ENCODE measurements at places on chromosomes 7 and 10.
A peak's percentile ranks its signal among the peaks of the same experiment; 100 is the strongest.

- peak; percentile 47 for DNase-seq
These were observed 158.5 kb upstream of the AUTS2 start for GRCh38 chr7:69439636-69440325.

DNA sequence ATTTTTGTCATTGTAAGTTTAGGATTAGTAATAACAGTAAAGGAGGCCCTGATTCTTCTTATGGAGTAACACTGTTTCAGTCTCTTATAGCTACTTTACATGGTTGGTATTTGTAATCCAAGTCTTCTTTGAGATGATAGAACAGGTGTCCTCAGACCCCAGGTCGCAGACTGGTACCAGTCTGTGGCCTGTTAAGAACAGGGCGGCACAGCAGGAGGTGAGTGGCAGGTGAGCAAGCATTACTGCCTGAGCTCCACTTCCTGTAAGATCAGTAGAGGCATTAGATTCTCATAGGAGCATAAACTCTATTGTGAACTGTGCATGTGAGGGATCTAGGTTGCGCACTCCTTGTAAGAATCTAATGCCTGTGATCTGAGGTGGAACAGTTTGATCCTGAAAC lies 77.3 kb downstream of the STK31 start:
- DNase-seq = no peak

GRCh38 chr10:785089-785860 lies 95.8 kb upstream of the DIP2C start:
- no peak for DNase-seq

- no peak for DNase-seq
These were observed 347.2 kb upstream of the TPK1 start for GRCh38 chr7:145183069-145183468.

DNA sequence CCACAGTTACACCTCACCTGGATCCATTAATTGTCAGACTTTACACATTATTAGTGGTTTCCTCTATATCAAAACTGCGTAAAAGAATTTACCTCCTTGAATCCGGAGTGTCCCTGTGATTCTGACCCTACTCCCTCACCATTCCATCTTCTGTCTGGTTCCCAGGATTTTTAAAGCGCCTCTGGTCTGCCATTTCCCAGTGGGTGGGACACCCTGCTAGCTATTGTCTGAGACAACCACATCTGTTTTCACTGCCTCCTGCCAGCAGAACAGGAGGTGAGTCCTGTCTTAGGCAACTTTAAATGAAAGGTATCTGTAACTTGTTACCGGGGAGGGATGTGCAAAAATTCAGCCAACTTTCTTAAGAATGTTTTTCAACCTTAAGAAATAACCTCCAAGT lies 2.3 kb downstream of the MACROH2A2 start:
- DNase-seq = no peak

GRCh38 chr10:62036186-62037081 lies 134.9 kb downstream of the ARID5B start:
- DNase-seq = no peak

DNA sequence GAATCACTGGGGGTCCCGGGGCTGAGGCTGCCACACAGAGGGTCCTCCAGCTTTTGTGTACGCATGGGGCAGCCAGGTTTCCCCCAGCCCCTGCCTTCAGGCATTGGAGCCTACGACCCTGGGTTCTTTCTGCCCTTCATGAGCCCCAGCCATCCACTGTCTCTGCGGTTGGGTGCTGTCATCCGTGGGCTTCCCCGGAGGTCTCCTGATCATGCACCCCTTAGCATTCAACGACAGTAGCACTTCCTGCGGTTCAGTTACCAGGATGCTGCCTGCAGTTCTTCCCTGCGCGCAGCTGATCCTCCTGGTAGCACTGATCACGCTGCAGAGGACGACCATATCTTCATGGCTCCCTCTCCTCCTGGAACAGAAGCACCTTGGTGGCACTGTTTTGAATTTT lies 676.3 kb downstream of the SDK1 start:
- no peak for DNase-seq

DNA sequence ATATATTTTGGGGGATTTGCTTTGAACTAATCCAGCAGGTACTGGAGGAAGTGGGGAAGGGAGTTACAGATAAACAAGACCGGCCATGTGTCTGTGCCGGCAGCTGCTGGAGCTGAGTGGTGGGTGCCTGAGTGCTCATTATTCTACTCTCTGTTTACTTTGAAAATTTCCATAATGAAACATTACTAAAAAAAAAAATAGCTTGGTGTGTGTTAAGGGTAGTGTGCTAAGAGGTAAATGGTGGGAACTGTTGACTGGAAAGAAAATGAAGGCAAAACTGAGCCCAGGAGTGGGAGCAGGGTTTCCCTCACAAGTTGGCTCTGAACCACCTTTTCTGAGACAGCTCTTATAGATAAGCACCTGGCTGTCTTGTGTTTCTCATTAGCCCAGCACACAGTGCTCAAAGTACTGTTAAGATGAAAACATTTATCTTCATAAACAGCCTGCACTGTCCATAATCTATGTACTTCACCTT lies 50.6 kb downstream of the PARD3 start:
- no peak for DNase-seq

DNA sequence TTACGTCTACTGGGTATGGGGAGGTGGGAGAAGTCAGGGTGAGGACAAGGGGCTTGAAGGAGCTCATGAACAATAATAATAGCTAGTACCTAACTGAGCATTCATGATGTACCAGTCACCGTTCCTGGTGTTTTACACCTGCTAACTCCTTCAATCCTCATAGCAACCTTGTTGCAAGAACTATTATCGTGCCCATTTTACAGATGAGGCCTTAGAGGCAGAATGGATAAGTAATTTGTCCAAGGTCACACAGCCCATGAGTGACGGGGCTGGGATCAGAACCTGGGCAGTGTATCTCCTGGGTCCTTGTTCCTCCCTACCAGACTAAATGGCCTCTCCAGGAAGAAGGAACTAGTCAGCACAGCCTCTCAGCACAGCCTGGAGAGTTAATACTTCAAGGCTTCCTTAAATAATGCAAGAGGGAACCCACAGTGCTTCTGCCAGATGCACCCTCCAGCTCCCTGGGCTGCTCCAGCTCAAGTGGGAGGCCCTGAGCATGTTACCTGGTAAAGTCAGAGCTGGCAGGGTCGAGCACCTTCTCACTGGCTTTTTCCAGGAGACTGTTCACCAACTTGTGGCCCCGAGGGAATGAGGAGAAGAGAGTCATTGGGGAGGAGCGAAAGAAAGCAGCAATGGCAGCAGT lies 28.8 kb downstream of the RRP12 start:
- no peak for DNase-seq

- no peak for DNase-seq
These were observed 7.9 kb upstream of the EMX2 start for GRCh38 chr10:117534321-117535297.

DNA sequence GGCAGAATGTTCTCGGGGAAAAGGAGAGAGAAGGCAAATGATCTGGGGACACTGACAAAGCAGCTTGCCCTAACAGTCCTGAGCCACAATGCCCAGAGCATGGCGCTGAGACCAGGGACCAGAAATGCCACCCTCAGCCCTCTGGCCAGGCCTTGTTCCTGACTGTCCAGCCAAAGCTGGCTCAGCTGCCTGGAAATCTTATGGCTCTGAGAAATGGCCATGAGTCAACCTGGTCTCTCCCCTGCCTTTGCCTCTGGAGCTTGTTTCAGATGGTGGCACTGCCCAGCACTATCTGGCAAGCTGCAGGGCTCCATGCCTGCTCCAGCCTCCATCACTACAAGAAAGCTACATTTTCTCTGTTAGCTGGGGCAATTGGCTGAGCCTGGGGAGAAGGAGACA lies 90.5 kb upstream of the PLXNA4 start:
- DNase-seq = no peak

DNA sequence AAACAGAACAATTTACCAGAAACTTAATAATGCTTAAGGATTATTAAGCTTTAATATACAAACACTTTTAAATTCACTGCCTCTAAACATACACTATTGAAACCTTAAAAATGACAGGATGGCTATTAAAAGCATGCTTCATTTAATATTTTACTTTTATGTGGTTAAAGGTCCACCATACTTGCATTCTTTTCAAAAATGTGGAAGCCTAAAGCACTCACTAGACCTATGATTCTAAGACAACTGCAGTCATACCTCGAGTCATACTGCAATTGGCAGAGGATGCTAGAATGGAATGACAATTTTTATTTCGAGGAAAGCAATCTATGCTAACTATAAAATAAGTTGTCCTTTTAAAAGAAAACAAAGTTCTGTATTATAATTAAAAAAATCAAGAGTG lies 85.3 kb downstream of the PIP4K2A start:
- DNase-seq = no peak

GRCh38 chr10:60351191-60351853 lies 38.4 kb downstream of the ANK3 start:
- DNase-seq = peak; percentile 75

DNA sequence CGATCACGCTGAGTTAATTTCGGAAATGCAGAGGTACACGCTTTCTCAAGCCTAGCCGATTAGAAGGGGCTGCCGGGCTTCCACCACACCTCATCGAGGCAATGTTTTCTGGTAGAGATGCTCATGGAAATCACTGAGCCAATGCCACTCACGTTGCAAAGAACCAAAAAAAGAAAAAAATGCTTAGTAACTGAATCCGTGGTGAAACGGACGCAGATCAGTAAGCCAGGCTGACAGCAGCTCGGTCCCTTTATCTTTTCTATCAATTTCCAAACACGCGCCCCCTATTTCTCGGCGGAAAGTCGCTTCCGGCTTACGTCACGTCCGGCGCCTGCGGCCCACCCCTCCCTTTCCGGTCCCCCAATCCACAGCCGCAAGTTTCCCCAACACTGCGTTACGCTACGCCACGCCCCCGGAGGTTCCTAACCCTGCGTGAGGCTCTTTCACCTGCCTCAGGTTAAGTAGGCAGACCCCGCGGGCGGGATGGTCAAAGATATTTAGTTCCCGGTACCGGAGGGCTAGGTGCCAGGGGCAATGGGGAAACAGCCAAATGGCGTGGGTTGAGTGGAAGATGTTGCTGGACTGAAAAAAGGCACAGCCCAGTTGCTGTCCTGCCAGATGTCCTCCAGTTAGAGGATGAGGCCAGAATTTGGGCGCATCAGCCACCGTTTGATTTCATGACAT lies at the start of gene NSUN6:
NSUN6 (minus strand) TSS at position 264 of the 684 bp plus-strand sequence. CDS start 384 bp downstream, outside the sequence.
- peak; percentile 94 for DNase-seq

GRCh38 chr7:30997316-30997715 lies 33.6 kb downstream of the GHRHR start:
- no peak for DNase-seq

DNA sequence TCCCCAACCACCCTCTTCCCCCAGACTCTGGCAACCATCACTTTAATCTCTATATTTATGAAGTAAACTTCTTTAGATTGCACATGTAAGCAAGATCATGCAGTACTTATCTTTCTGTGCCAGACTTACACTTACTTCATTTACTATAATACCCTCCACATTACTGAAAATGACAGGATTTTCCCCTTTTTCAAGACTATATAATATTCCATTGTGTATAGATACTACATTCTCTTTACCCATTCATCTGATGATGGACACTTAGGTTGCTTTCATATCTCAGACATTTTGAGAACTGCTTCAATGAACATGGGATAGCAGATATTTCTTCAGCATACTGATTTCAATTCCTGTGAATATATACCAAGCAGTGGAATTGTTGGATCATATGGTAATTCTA lies 4.4 kb downstream of the DOCK4 start:
- no peak for DNase-seq

GRCh38 chr7:129385598-129385997 lies 48.6 kb upstream of the STRIP2 start:
- no peak for DNase-seq

GRCh38 chr10:73941300-73941699 lies 30.4 kb downstream of the PLAU start:
- DNase-seq = no peak

- no peak for DNase-seq
These were observed 5.3 kb downstream of the BPGM start for GRCh38 chr7:134651991-134652390.

DNA sequence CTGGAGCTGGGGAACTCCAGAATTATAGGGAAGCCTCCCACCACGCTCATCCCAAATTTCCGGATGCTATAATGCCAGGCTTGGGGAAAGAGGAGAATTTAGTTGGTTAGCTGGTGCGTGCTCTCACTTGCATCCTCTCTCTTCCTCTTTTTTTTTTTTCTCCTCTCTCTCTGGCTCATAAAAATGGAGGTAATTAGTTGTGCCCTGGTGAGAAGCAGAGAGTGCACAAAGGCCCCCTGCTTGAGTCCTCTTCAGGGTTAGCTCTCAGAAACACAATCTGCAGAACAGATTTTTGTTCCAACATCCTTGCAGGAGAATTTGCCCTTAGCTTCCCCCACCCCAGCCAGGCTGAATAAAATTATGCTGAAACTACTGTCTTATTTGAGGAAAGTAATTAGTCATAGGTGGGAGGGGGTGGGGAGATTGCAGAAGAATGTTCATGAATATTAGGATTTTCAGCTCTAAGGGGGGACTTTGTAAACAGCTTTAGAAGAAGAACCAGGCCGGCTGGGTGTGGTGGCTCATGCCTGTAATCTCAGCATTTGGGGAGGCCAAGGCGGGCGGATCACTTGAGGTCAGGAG lies 7.6 kb downstream of the SERPINE1 start:
- DNase-seq = no peak

DNA sequence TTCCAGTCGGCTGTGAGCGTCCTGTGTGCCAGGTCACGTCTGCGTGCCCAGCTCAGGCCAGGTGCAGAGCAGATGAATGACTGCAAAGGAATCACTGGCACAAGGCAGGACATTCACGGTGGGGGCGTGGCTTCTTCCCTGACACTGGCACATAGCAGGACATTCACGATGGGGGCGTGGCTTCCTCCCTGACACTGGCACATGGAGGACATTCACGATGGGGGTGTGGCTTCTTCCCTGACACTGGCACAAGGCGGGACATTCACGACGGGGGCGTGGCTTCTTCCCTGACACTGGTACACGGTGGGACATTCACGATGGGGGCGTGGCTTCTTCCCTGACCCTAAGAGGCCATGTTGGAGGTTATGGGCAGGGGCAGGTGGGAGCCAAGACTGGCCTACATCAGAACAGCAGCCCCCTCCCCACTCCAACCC lies 64.3 kb downstream of the MYL10 start:
- DNase-seq = no peak

DNA sequence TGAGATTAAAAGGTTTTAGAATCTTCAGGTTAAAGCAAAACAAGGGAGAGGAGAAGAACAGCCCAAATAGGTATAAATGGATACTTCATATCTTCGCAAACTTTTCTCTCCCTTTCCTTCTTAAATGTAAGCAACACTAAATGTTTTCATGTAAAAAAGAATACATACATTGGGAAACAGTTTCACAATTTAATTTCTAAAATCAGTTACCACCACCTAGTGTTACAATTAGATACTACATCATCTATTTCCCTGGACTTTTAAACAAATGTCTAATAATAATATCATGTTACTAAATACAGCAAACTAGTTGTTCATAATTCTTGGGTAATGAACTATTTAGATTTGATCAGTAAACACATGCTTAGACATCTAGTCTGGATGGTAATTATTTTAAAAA lies 35.8 kb downstream of the MINDY3 start:
- DNase-seq = no peak
